ENCODE measurements at places on chromosomes 5 and 9.

DNA sequence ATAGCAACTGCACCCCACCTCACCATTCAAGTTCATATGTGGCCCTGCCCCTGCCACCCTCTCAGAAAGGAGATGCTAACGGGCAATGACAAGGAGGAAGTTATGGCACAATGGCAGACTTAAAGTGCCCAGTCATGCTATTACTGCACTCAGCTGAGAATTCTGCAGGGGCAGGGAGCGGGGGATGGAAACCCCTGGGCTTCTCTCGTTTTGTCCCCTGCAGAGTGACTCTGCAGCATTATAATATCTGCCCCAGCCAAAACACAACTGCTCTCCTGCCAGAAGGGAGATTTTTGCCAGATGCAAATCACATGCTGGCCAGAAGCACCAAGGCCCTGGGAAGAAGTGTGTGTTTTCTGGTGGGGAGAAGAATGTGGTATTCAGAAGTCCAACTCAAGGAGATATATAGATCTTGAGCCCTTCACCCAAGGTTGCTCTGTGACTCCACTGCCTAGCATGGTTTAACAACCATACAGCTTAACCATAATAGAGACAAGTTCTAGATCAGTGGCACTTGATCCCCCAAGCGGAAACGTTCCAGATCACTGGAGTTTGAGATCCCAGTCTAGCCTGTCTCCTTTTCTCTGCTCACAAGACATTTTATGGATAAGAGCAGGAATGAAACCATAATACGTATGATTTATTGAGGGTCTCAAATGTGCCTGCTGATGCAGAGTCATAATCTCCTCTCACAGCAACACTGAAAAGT is 207.0 kb upstream of the MAP3K1 start:
- peak; percentile 86 for DNase-seq

DNA sequence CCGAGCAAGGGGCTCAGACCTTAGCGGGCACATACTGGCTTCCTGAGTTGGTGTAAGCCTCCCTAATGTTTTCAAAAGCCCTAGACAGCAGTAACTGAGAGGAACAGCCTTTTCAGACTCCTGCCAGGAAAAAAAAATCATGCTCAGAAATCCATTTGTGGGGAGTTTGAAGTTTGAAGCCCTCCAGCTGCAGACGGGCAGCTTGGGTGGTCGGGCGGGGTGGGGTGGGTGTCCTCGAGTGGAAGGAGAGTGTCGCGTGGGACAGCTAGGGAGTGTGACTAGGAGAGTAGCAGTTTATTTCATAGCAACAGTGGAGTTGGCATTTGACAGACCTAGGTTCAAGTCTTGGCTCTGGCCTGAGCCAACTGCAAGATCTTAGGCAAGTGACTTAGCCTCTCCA is 90.7 kb upstream of the PITX1 start:
- DNase-seq, result no peak

DNA sequence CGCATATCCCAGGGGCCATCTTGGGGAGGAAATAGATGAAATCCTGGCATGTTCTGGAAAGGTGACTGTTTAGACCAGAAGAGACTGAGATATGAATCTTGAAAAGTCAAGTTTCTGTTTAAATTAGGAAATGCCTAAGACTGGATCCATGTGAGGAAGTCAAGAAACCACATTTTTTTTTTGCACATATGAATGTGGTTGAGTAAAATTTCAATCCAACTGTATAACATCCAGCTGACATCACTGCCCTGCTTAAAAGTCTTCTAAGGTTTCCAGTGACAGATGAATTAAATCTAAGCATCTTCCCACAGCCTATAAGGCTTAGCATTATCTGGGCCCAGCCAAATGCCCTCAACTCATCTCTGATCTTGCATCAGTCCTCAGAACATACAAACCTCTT is 47.7 kb upstream of the TCERG1 start:
- DNase-seq, result peak; percentile 12

DNA sequence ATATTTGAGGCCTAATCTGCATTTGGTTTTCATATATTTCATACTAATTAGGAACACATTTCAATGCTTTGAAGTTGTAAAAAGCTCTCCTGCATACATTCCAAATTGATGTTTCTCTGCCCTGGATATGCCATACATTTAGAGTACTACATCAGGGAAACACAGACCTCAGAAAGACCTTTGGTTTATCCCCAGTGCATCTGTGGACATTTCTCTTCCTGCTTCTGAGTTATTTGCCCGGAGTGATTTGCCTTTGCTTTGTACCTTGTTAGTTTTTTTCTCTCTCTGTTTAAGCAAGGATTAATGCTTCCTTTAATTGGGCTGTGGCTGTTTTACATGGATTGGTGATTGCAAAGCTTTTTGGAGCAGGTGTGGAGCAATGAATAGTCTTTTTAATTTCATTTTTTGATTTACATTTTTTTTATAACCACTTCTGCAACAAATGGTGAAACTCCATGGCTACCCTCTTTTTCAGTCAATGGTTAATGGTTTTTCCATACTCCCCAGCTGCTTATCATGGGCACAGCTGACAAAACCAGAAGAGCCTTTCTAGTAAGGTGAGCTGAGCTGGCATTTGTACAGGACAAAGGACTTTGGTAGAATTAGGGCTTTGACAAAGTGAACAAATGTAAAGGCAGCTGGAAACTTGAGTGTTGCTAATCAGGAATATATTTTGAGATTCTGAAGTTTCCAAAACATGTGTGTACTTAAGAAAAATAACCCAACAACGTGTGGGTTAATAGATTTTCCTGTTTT is 54.2 kb downstream of the ZSWIM6 start:
- no peak for DNase-seq

- DNase-seq, result peak; percentile 93
Observed at GRCh38 chr5:54063817-54064216, 246.6 kb downstream of the ARL15 start.

DNA sequence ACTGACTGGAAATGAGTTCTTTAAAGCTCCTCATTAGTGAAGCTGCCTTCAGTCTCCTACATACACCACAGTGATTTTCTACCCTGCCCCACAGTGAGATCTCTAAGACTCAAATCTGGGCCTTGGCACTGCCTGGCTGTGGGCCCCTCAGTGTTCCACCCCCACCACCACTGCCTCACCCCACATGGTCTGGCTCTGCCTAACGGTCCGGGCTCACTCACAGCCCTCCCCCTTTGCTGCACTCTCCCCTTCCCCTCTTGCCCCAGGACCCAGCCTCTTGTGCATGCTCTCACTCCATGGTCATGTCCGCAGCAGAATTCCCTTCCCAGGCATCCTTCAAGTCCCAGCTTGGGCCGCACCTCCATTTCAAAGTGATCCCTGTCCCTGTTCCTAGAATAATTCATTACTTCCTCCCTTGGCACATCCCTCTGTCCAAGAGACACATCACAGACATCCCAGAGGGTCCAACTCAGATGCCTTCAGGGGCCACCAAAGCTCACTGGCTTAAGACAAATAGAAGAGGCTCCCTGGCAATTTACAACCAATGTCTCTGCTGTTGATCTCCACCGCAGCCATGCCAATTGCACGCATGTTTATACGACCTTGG is 56.7 kb downstream of the HRH2 start:
- DNase-seq, result no peak

DNA sequence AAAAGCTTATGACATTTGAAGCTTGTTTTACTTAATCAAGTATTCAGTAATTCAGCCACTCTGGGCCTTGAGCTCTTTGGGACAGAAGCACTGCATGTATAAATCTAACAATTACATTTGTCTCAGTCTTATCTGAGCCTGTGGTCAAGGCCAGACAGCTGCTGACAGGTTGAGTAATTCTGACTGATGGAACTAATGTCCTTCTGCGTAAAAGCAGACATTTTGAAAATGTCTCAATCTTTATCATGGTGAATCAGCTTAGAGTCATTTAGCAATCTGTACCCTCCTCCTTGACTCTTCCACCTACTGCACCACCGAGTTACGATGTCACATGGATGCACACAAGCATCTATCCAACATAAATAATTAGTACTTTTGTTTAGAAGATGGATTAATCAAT is 400.0 kb downstream of the ARRDC3 start:
- DNase-seq, result peak; percentile 73

DNA sequence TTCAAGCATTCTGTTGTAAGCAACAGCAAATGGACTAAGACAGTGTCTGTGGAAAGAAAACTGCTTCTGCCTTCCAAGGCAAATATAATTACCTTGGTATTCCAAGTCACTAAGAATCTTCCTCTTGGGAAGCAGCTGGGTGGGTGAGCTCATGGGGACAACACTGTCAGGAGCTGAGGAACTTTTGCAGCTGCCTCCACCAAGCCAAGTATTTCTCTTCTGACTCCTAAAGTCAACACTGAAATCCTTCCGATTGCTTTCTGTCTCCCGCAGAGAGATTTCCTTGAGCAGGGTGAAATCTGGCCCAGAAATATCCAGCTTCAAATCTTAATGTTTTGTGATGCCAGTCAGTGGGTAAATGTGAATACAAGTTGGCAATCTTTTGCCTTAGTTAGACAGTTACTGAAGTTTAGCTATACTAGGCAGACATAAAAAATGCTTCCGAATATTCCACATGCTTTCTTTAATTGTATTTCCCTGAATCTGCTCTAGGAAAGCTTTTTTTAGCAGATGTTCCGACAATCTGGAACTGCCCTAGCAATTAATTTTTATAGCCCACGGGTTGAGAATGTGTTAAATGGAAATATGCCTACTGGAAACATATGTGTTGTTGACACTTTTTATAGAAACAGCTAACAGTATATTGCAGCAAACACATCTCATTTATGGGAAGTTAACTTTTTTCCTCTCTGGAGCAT is 369.9 kb upstream of the DAB2 start:
- peak; percentile 91 for DNase-seq

GRCh38 chr9:37187713-37188439 is 67.5 kb downstream of the ZCCHC7 start:
- peak; percentile 25 for DNase-seq

DNA sequence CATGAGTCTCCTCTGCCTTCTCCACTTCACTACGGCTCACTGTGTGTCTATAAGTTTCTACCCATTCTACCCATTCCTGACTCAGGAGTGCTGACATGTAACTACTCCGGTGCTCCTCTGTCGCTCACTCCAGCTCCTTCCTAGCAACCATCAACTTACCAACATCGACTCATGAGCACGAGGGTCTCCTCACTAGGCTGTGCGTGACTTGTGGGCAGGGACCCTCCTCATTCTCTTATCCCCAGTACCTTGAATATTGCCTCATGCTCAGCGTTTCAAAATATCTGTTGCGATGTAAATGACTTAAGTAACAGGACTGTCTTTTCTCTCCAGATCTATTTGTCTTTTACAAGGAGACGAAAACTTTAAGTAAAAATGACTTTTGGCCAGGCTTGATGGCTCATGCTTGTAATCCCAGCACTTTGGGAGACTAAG is 73.1 kb downstream of the BASP1 start:
- no peak for DNase-seq

DNA sequence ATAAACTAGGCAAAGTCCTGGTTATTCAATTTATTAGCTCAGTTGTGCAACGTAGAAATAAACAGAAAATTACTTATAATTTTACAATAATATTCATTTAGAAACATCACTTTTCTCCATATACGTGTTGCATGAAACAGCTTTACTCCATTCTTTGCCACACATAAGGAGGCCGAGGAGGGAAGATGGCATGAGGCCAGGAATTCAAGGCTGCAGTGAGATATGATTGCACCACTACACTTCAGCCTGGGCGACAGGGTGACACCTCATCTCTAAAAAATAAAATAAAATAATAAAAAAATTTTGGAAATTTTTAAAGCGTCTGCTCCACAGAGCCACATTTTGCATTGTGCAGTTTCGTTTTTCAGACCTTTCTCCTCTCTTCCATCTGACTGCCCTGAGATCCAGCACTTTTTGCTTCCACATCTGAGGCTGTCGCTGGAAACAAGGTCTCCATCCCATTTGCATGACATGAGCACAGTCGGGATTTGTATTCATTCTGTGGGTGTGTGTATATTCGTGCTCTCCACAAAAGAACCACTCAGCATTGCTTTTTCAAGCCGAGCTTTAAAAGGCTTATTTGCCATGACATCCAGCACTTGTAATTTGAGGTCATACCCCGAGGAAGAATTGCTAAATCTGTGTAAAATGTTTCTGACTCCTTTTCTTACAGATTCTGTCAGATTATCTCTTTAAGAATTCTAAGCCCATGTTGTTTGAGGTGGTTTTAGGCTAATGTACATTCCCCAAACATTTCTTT is 98.6 kb upstream of the MSX2 start:
- peak; percentile 22 for DNase-seq

- no peak for DNase-seq
Observed at GRCh38 chr9:91802391-91802790, 147.6 kb downstream of the ROR2 start.

GRCh38 chr9:95088421-95089161 is 228.9 kb downstream of the FANCC start:
- no peak for DNase-seq

- peak; percentile 33 for DNase-seq
Observed at GRCh38 chr5:77239126-77239741, 28.8 kb downstream of the PDE8B start.

DNA sequence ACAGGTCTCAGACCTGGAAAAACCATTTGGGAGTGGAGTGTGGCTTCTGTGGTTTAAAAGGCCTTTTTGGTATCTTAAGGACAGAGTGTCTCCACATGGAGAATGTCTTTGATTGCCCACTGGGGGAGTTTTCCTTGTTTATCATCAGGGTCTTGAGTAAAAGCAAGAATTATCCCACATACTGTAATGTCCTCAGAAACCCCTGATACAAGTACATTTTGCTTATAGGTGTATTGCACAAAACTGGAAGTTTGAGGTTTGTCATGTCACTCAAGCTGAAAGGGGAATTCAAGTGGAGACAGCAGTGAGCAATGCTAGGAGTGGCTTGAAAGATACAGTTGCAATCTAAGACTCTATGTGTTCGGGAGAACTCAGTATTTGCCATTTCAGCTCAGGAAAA is 62.7 kb upstream of the GRAMD2B start:
- no peak for DNase-seq

- DNase-seq, result no peak
Observed at GRCh38 chr9:82080265-82080664, 91.7 kb downstream of the SPATA31D1 start.

- DNase-seq, result no peak
Observed at GRCh38 chr9:89465001-89465451, 32.9 kb downstream of the SEMA4D start.

DNA sequence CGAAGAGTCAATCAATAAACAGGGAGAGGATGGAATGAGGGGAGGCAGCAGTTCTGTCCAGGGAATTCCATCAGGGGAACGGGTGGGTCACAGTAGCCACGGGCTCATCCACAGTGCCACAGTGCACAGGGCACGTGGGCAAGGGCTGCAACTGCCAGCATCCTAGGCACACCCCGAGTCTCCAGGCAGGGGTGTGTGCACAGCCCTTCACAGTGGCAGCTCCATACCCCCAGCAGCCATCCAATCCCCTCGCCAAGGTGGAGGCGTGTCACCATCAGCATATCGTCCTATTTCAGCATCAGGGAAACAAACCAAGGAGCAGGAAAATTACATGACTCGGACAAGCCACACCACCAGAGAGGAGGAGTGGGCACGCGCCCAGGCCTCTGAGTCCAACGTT is 133.6 kb downstream of the ADAMTS2 start:
- no peak for DNase-seq

All from fibroblast of skin of scalp (primary cell).